ENCODE measurements at places on chromosomes 16 and 17.
A peak's percentile ranks its signal among the peaks of the same experiment; 100 is the strongest.

DNA sequence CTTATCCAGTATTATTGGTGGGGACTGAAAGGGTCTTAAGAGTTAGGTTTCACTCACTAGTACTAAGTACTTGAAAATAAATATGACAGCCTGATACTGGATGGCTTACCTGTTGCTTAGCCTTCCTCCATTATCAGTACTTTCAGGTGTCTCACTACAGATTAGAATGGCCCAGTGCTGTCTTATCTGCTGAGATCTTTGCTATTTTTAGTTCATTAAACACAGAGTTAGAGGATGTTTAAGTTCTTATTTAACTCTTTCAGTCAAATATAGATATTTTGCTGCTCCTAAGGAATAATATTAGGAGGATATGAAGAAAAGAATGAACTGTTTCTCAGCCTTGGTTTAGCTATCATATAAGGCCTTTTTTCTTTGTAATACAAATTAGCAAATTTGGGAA is 74.8 kb downstream of the NLK start:
- DNase-seq: no peak

- no peak for DNase-seq
These were observed 912 bp downstream of the COQ7 start for GRCh38 chr16:19068237-19068815.

- no peak for DNase-seq
These were observed 88.4 kb upstream of the CDH5 start for GRCh38 chr16:66278111-66278531.

DNA sequence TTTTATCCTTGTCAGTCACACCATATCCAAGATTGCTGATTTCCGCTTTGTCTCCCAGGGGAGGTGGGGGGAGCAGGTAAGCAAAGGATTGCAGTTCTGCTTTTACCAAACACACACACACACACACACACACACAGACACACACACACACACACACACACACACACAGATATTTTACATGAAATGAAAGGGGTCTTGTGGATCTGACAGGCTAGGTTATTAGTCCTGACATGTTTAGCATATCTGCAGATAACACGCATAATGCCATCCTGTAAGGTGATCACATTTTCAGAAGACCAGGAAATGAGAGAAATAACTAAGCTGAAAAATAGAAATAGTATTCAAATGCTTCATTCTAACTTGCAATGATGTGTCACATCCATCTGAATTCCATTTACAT is 1113.3 kb downstream of the CDH8 start:
- DNase-seq: no peak

DNA sequence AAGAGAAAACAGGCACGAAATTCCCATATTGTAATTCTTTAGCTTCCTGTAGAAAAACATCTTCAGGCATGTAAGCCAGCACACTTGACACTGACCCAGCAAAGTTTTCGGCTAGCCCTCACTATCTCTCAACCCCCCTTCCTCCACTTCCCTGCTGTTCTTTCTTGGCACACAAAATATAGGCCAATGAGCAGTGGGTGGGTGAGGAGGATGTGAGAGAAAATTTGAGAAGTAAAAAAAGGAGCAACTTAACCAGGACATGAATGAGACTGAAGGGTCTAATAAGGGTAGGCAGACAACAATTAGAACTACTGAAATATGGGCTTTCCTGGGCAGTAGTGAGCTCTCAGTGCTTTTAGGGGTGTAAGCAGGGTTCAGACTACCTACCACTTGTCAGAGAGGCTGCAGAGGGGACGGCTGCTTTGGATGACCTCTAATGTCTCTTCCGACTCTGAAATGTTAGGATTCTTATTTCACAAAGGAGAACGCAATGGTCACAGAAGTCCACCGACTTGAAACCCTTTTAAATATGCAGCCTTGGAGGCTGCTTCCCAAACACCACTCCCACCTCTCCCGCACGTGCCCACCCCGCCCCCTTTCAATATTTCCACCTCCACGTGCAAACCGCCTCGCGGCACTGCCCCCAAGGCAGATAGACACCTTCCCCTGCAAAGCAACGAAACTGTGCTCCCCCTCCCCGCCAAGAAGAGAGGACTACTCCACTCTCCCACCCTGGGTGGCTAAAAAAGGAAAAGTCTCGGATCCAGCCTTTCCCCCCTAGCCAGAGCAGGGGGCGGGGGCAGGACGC is 889 bp downstream of the MBTD1 start:
- DNase-seq: peak; percentile 22

DNA sequence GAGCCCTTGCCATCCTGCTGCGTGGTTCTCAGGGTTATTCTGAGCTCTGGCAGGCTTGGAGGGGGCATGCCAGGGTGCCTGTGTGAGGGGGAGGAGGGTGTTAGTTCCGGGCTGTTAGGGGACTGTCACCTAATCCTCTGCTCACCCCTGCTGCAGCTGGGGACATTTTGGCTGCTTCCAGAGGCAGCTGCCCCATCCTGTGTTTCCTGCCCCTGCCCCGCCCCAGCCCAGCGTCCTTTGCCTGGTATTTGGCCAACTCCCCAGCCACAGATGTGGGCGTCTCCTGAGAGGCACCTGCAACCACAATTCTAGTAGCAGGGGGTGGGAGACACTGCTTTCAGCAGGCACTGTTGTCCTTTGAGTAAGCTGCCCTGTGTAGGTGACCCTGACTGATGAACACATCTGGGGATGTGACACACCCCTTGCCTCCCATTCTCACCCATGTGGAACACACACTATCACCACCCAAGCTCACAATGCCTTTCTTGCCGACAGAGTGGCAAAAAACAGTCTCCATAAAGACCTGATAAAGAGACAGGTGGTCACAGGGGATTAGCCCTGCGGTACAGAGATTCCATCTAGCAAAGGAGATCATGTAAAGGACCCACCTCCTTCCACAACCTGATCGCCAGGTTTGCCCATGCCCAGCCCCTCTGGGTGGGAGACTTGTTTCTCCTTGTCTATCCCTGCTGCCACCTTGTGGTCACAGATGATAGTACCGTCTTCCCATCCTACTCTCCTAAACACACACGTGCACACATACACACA is at the start of gene CHRNE:
Gene CHRNE (minus strand): TSS at position 48 of the 768 bp plus-strand sequence. CDS start 35 bp downstream, at position 13.
- DNase-seq: peak; percentile 78

GRCh38 chr16:89827383-89828198 is 684 bp upstream of the SPIRE2 start:
- no peak for DNase-seq

DNA sequence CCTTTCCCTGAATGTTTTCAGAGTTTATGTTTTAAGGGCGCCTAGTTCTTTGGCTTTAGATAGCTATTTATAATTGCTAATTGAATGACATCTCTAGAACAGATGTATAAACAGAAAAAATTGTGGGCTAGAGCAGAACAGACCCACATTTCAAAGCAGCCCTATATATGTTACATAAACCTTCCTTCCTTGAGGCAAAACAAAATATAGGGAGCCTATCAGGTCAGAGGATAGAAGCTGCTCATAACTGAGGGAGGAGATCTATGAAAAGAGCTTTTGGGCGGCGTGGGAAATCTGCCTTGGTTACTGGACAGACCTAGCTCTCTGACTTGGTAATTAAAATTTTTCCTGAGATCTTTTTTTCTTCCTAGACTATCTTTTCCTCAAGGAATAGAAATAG is 68.4 kb downstream of the SPAG9 start:
- DNase-seq: no peak

- no peak for DNase-seq
These were observed 91.7 kb downstream of the PCTP start for GRCh38 chr17:55842405-55843158.

- no peak for DNase-seq
These were observed 8.0 kb upstream of the SLC12A3 start for GRCh38 chr16:56856876-56857447.

DNA sequence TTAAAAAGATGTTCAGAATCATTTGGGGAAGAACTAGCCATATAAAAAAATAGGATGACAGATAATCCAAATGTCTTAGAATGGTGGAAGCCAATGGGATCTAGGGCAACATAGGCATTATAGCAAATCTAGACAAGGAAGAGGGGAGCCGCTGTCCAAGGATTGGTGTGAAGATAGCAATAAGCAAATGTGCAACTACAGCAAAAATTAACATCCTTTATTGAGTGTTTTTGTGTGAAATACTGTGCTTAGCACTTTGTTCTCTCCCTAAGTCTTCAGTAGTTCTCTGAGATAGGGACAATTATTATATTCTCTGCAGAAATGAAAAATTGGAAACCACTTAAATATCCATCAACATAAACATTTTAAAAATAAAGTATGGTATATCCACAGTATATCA is 177.0 kb downstream of the PHKB start:
- no peak for DNase-seq

GRCh38 chr17:15106540-15106939 is 158.6 kb downstream of the PMP22 start:
- no peak for DNase-seq

DNA sequence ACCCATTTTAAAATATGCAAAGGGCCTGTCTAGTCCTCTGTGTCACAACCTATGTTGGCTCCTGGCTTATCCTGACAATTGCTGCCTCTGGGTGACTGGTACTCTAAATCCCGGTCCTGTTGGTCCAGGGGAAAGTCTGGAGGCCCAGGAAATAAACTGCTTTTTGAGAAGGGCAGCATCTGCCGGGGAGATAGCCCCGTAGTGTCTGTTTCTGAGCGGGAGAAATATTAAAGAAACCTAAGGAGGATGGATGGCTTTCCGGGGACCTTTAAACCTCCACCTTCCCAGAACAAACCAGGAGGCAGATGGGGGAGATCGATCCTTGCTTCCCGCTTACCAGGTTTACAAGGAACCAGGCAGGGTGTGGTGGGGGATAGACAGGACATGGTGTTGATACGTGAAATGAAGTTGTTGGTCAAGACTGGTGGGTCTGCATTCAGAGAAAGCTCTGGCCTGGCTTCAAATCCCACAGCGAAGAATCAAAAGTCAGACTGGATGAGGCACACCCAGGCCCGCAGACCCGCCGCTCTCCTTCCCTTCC is 3.8 kb downstream of the HOXB2 start:
- no peak for DNase-seq

GRCh38 chr16:28985211-28986041 is 574 bp downstream of the LAT start:
- DNase-seq: no peak

DNA sequence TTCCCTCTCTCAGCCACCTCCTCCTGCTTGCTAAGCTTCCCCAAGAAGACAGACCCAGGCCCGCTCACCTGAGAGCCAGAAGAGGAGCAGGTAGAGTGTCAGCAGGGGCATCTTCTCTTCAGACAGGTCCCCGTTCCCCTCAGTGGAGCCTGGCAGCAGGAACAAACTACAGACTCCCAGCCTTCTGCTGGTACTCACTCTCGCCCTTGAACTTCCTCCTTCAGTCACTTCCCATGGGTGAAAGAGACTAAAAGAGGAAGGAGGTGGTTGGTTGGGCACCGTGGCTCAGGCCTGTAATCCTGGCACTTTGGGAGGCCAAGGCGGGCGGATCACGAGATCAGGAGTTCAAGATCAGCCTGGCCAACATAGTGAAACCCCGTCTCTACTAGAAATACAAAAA is at the start of gene CD300LF:
Gene CD300LF (minus strand): TSS at position 168 of the 400 bp plus-strand sequence. CDS start 57 bp downstream, at position 111.
- DNase-seq: no peak

- no peak for DNase-seq
These were observed 46.3 kb downstream of the RMI2 start for GRCh38 chr16:11391576-11391975.

DNA sequence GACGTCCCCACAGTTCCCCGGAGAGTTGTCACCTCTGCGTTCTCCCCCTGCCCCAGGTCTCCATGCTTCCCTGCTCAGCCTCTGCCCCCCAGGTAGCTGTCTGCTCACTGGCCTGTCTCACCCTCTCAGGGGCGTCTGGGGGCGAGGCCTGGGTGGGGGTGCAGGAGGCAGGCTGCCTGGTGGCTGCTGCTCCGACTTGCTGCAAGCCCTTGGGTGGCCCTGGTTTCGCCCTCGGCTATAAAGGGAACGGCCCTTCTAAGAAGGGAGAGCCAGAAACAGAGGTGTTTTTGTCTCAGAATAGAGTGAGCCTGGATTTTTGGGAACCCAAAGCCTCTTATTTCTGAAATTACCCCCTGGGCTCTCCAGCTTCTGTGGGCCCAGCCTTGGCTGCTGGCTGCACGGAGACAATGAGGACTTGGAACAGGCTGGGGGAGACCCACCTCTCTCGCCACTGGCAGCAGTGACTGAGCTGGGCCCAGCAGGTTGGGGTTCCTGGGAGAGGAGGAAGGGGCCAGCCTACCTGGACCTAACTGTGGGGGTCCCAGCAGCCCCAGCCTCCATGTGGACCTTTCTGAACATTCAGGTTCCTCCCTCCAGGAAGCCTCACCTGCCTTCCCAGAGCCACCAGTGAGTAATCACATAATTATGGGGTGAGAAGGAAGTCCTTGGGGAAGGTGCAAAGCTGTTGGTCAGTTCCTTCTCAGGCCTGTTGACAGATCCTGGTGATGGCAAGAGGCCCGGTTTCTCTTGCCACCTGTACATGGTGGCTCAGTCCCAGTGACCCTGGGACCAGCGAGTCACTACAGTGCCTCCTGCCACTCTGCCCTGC is 15.5 kb upstream of the SPNS2 start:
- DNase-seq: no peak

DNA sequence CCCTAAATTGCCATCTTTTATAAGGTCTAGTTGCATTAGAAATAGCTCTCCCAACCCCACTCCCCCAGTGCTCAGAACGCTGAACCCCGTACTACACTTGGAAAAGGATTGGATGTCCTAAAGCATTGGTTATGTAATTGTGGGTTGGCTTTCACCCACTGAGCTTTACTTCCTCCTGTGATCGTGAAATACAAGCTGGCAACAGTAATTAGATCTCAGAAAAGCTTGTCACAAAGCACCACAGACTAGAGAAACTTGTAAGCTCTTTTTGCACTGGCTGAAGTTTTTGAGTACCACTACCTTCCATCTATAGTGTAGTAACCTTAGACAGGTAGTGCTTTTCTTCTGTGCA is 54.4 kb downstream of the SIAH1 start:
- no peak for DNase-seq

DNA sequence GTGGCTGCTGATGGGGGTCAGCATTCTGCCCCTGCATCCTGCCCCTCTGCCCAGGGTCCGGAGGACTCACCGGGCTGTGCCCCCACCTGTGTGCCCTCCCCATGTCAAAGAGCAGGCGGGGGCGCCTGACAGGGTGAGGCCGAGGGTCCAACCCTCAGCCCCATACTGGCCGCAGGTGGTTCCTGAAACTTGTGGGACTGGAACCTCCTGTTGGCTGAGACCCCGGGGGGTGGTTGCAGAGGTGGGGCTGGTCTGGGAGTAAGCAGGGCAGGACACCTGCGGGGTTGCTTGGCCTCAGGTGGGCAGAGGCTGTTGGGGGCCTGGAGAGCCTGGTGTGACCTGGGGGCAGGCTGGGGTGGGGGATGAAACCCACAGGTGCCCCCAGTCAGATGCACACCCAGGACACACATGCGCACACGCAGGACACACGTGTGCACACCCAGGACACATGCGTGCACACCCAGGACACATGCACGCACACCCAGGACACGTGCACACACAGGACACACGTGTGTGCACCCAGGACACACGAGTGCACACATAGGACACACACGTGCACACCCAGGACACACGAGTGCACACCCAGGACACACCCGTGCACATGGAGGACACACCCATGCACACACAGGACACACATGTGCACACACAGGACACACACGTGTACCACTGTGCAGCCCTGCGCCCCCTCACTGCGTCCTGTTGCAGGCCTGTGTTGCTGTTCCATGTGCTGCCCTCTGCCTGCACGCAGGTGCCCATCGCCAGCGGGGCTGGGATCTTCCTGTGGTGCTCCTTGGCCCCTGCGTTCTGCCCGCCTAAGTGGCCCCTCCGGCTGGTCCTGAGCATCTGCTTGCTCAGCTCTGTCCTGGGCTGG is 31.4 kb downstream of the SOX8 start:
- no peak for DNase-seq

Measured in activated CD8-positive, alpha-beta memory T cell treated with anti-CD3 and anti-CD28 coated beads, Interleukin-2, amount 50 U/mL, for 4 hours (primary cell).